ENCODE measurements at places on chromosomes 16 and 17.
A peak's percentile ranks its signal among the peaks of the same experiment; 100 is the strongest.

GRCh38 chr17:69961501-69962145, 113.4 kb upstream of the KCNJ16 start:
- DNase-seq: no peak

DNA sequence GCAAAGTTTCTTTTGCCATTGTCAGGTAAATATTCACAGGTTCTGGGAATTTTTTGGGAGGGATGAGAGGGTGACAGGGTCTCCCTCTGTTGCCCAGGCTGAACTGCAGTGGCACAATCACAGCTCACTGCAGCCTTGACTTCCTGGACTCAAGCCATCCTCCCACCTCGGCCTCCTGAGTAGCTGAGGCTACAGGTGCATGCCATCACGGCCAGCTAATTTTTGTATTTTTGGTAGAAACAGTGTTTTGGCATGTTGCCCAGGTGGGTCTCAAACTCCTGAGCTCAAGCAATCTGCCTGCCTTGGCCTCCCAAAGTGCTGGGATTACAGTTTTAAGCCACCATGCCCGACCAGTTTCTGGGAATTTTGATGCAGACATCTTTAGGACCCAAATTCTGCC, 53.0 kb downstream of the IQCK start:
- no peak for DNase-seq

GRCh38 chr17:7317161-7317803, 2.1 kb upstream of the GPS2 start:
- DNase-seq: no peak

DNA sequence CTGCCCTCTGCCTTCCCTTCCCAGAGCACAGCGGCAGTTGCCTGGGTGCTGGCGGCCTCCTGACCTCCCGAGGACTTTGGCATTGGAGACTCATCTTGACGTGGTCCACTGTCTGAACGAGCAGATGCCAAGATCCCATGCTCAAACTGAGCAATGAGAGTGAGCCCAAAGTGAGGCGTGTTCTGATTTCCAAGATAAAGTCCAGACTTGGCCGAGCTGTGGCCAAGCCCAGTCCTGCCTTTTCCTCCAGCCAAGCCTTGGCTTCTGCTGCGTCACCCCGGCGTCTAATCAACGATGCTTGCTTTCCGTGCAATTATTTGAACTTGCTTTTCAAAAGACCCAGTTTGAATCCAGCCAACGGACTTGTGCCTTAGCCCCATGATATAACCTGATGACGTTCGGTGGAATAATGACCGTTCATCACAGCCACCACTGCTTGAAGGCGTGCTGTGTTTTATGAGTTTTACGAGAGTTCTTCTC, 179.2 kb downstream of the IRF8 start:
- peak; percentile 21 for DNase-seq

DNA sequence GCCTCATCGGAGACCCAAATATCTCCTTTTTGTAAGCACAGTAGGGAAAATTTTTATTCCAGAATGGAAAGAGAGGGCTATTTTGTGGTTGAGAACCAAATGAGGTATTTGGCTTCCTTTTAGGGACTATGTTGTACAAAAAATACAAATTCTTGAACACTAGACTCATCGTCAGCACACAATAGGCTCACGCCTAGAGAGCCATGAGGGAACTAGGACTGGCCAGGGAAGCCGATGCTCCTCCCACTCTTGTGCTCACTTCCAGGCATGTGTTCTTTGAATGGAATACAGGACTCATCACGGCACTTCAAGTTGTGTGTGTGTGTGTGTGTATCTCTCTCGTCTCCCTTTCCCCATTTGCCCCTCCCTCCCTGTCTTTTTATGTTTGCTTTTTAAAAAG, 17.8 kb upstream of the BLMH start:
- DNase-seq: no peak

GRCh38 chr17:67245694-67246402, 852 bp upstream of the HELZ start:
- peak; percentile 57 for DNase-seq

GRCh38 chr17:41697122-41697962, 8.7 kb downstream of the EIF1 start:
- peak; percentile 82 for DNase-seq

- DNase-seq: no peak
Measured at GRCh38 chr17:32813021-32813420, 63.9 kb downstream of the MYO1D start.

DNA sequence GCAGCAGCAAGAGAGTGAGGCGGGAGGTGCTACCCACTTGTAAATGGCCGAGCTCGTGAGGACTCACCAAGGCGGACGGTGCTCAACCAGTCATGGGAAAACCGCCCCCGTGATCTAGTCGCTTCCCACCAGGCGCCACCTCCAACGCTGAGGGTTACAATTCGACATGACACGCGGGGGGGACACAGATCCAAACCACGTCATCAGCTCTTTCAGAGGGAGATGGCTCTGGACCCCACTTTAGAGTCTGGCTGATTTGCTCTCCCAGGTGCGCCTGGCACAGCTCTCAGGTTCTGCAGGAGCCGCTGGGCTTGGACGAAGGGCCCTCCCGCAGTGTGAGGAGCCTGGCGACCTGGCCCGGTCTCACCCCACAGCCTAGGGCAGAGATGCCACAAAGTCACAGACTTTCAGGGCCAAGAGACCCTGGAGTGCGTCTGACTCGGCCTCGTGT, 21.1 kb upstream of the DOC2B start:
- DNase-seq: no peak

DNA sequence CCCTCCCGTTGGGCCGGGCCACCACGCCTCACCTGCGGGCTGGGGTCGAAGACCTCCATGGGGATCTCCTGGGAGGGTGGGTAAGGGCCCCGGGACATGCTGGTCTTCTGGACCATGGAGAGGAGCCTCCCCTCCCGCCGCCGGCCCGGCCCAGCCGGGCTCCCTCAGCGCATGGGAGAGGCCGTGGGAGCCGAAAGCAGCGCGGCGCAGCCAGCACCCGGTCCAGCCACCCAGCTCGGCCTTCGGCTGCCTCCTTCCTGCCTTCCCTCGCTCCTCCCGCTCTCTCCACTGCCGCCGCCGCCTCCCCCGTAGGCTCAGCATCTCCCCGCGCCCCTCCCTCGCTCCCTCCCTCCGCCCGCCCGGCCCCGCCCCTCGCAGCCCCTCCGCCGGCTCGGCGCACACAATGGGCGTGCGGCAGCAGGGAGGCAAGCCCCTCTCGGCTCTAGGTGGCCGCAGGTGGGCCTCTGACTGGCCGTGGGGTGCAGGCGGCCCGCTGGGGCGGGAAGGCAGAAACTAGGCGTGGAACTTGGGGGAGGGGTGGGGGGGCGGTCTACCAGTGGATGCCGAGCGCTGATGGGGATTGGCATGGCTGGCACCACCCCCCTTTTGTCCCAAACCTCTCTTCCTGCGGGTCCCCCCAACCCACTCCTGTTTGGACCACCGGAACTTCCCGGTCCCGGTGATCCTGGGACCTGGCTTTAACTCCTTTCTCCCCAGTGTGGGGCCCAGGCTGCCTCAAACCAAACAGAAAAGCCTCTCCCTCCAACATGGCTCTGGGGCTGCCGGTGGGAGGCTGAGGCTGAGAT, at the start of gene CACNB1:
CACNB1 (minus strand) TSS at position 290 of the 806 bp plus-strand sequence; CDS start at position 116, 174 bp downstream.
- DNase-seq: peak; percentile 87

GRCh38 chr17:79626156-79626890, 15.5 kb upstream of the RBFOX3 start:
- DNase-seq: no peak

GRCh38 chr17:80996422-80997305, 5.0 kb downstream of the CHMP6 start:
- DNase-seq: no peak

- peak; percentile 72 for DNase-seq
Measured at GRCh38 chr17:38747463-38748148, 530 bp downstream of the PCGF2 start.

GRCh38 chr16:3363793-3364192, 8.1 kb downstream of the OR2C1 start:
- DNase-seq: no peak

GRCh38 chr16:4019371-4019791, 96.9 kb downstream of the ADCY9 start:
- DNase-seq: no peak

- DNase-seq: peak; percentile 39
Measured at GRCh38 chr16:81698310-81698641, 80.8 kb upstream of the PLCG2 start.

GRCh38 chr17:68835071-68835470, 120.1 kb downstream of the ABCA8 start:
- no peak for DNase-seq

DNA sequence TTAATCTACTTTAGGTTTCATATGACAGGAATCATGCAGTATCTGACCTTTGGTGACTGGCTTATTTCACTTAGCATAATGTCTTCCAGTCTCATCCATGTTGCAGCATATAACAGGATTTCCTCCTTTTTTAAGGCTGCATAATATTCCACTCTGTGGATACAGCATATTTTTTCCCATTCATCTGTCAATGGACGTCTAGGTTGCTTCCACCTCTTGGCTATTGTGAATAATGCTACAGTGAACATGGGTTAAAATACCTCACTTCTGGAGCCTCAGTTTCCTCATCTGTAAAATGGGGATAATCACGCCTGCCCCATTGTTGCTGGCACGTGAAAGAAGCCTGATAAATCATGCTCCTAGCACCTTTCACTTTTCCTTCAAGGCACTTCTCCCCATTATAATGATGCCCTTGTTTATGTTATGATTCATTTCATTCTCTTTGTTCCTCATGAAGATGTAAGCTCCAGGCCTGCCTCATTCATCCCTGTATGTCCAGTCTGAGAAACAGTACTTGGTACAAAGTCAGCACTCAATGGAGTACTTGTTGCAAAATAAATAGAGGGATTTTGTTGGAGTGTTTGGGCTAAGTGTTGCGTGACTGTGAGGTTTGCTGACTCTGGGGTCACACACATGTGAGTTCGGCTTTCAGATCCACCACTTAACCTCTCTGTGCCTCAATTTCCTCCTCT, 59.6 kb downstream of the ABAT start:
- DNase-seq: no peak

DNA sequence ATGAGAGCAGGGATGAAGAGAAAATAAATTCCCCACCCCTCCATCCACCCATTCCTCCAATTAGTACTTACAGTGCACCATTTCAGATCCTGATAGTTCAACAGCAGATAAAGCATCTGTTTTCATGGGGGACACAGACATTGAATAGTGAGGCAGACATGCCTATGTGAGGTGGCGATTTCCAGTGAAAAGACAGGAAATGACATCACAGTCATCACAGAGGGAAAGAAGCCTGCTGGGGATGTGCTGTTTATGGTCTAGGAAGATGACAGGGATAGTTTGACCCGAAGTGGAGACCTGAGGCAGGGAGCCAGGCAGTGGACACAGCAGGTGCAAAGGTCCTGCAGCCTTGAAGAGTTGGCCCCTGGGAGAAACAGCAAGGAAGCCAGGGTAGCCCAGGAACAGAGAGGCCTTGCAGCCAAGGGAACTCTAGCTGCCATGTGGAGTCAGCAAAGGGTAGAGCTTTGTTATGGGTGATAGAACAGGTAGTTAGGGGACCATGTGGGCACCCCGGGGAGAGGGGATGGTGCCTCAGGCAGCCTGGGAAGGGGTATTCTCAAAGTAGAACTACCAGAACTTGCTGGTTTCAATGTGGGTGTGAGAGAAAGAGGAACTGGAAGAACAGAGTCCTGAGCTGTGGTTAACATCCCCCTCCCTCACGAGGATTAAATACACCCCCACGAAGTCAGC, 256.6 kb downstream of the CPPED1 start:
- DNase-seq: no peak

GRCh38 chr17:48556229-48556575, 11.3 kb upstream of the HOXB2 start:
- no peak for DNase-seq

DNA sequence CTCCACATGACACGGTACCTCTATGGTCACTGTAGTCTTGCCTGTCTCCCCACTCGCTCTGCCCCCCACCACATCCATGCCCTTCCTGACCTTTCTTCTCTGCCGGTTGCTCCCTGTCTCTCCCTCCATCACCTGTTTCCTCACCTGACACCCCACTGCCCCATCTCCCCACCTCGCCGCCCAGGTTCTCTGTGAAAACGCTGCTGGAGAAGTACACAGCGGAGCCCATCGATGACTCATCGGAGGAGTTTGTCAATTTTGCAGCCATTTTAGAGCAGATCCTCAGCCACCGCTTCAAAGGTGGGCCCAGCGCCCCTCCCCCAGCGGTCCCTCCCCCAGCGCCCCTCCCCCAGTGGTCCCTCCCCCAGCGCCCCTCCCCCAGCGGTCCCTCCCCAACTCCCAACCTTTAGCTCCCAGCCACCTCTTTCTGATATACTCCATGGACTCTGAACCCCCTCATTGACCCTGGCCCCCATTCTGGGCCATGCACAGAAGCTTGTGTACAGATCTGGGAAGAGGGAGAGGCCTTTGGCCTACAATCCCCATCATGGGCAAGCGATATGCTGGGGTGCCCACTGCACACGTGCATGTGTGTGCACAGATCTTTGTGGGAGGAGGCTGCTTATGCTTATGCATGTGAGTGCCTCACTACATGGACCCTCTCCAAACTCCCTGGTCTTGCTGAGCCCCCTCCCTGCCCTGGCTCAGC, 4.1 kb downstream of the RUNDC3A start:
- no peak for DNase-seq

GRCh38 chr17:74768763-74769114, 7.4 kb downstream of the NAT9 start:
- DNase-seq: no peak

DNA sequence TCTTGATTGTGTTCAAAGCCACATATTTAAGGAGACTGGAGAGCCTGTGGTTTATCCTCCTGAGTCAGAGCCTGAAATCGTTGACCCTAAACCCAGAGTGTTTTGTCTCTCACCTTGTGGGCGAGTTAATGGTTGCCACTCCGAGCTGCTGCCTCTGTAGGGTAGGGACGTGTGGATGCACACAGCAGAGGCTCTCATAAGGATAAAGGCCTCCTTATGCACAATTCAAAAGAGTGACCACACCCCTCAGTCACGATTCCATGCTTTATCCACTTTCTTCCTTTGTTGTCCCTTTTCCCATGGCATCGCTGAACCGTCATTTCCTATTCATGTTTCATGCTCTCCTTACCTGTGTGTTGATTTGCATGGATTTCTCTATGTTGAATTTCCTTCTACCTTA, 805.0 kb upstream of the RBFOX1 start:
- DNase-seq: no peak

GRCh38 chr16:85566561-85567100, 46.5 kb upstream of the GSE1 start:
- no peak for DNase-seq

DNA sequence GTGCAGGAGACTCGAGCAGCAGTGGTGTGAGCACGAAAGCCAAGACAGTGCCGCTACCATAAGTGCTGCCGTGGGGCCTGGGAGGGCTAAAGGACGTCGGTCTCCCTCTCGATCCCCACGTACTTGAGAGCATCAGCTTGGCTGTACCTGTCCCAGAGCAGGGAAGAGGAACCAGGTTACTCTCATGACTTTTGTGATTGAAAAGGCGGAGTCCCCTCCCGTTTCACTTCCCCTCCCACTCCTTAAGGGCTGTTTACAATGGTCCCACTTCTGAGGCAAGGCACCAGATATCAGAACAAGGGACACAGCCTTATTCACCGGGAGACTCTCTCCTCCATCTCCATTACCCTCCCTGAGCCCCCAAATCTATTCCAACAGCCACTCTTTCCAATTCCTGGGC, 20.1 kb downstream of the CNTNAP1 start:
- DNase-seq: no peak

DNA sequence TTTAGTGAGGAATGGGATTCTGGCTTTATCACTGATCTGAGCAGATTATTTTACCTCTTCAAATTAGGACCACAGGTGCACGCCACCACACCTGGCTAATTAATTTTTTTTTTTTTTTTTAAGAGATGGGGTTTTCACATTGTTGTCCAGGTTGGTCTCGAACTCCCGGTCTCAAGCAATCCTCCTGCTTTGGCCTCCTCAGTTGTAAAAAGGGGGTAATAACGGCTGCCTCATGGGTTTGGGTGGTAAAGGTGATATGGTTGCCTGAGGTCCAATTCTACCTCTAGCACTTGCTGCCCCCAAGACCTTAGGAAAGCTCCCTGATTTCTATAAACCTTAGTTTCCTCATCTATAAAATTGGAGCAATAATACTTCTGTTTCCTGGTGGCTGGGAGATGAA, 130.7 kb upstream of the HS3ST2 start:
- DNase-seq: no peak

All from Right ventricle myocardium superior (tissue), 1 donor.